ENCODE measurements at places on chromosomes 7 and 10. TPM values are rescaled to one million over a fixed set of nuclear protein-coding genes. Genes with fewer than 3 reads are reported as not detected.

GRCh38 chr10:80996615-80997193 lies 459.0 kb downstream of the SH2D4B start:
- DNase-seq: no peak

SPACDR gene
- total RNA-seq: not detected

- DNase-seq: no peak
These were observed 116.2 kb downstream of the GRID1 start for GRCh38 chr10:86250399-86250798.

GALNT17 gene
- total RNA-seq: 1.4 TPM

EXOC6 gene
- 8.5 TPM for total RNA-seq

DNA sequence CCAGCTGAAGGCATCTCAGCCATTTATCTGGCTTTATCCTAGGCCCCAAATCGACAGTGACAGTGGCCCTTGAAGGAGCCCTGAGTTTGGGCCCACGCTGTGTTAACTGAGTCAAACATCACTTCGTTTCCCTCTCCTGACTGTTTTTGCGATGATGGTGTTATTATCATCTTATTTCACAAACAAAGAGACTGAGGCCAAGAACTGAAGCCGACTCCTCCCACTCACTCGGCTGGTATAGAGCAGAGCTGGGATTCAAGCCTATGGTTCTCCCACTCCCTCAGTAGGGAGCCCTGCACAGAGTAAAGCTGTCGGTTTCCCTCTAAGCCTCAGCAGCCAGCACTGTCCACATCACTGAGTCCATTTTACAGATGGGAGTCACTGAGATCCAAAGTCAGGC lies 141.0 kb downstream of the CDH23 start:
- no peak for DNase-seq

CLRN3 gene
- not detected for total RNA-seq

DNA sequence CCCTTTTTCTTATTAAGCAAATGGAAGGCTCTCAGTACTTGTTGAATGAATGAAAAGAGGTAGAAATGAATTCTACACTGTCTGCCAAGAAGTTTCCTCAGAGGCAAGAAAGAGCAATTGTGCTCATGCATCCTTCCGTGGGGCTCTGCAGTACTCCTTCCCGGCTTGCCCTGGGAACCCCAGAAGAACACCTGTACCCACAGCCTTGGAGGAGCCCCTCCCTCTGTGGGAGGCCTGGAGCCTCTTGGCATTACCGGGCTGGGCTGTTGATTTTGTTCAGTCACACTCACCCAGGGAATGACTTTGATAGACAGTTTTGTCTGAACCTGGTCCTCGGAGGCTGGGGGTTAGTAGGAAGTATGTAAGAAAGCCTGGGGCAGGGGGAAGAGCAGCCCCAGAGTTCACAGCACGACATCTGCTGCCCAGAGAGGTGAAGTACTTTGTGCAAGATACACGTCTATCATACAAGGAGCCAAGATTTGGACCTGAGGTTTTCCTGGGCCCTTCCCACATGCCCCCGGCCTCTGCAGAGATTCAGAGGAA lies 134.8 kb upstream of the GDF10 start:
- peak; percentile 66 for DNase-seq

TEX36 gene
- total RNA-seq: not detected

GRCh38 chr7:68706291-68706690 lies 892.0 kb upstream of the AUTS2 start:
- DNase-seq: no peak

- DNase-seq: no peak
These were observed 13.7 kb upstream of the DLX6 start for GRCh38 chr7:96991546-96992191.

GSAP gene
- 0.83 TPM for total RNA-seq

GRCh38 chr10:129754211-129755050 lies 209.6 kb downstream of the EBF3 start:
- no peak for DNase-seq

DNA sequence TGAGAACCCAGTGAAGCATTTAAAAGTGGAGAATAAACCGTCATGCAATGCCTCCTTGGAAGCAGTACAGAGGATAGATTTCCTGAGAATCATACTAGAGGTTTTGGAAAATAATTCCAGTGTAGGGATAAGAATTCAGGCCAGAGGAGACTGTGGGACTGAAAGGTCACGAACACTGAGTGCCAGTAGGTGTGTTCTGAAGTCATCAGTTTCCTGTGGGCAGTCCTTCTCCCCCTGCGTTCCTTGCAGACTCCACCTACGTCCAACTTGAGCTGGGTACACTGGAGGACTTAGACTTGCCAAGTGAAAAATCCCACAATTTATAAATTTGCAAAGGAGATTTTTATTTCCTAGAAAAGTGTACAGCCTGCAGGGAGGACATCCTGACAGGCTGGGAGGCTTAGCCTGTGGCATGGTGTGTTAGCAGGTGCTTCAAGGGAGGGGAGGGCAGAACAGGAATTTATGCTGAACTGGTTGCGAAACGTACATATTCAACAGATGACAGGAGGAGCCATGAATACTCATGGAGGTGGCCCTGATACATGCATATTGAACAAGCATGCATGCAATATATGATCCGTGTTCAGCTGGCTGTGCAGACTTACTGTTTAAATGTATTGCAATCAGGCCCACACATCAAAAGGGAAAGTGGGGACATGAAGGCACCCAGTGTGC lies 72.9 kb upstream of the POM121L12 start:
- DNase-seq: no peak

GRCh38 chr7:154899862-154900261 lies 103.1 kb downstream of the PAXIP1 start:
- no peak for DNase-seq

NOS3 gene
- total RNA-seq: not detected

DNA sequence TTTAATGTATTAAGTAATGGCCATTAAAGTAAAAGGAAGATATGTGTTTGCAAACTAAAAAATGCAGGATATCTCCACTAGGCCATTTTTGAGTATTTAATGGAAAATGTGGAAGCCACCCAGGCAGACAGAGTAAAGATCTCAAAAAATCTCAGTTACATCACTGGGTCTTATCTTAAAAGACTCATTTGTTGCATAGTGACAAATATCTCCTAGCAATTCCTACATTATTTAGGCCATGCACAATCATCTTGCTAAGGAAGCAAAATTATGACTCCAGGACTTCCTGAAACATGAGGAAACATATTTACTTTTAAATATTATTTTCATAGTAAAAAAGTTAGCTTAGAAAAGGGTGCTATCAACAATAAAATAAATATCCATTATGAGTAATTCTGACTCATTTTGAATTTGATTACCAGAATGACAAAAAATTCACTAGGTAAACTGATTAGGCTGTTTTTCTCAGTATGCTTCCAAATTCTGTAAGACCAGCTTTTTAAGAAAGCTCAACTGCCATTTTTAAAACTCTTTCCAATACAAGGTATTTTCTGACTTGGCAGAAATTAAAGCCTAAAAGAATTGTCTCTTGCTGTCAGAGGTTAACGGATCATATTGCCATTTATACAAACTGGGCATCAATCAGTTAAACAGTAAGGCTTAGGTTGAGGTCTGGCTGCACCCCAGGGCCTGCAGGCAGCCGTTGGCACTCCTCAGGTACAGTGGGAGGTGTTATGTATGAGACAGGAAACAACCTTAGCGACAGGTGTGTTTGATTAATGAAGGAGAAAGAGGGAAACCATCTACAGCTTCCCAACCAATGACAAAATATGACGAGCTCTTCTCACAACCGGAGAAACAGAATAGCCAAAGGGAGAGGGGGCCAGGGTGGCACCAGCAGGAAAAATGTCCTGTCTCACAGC lies 31.8 kb downstream of the PCLO start:
- DNase-seq: no peak

PRPS1L1 gene
- not detected for total RNA-seq

DNA sequence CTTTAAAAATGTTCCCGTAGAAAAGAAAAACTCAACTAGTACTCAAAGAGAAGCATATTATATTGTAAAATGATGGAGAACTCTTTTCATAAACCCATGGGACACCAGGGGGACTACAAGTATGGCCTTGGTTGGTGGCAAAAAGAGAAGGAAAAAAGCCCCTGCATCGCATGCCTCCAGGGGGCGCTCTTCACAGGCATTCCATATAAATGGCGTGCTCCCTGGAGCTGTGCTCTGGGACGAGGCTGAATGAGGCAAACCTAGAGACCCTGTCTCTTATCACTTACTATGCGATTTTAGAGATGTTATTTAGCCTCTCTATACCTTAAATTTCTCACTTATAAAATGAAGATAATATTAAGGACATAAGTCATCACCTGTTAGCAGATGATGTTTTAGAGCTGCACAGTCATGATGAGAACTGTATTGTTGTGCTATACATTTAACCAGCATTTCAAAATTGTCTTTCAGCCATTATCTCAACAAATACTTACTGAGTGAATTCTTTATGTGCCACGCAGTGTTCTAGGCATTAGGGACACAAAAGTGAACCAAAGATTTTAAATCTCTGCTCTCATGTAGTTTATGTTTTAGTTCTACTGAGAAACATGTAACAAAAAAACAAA lies 105.8 kb downstream of the ARHGAP21 start:
- DNase-seq: no peak

DNA sequence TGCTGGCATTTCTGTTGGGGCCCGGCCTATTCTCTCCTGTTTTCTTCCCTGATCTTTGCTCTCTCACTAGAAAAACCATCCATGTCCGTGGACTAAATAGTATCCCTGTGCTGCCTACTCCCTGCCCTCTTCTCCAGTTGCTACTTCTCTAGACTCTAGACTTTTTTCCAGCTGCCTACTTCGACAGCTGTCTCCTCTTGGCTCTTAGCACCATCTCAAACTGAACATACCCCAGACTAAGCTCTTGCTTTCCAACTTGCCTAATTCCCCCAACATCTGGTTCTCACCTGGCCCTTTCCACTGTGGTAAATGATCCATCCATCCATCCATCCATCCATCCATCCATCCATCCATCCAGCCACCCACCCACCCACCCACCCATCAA lies 19.5 kb downstream of the ADCYAP1R1 start:
- DNase-seq: no peak

DNA sequence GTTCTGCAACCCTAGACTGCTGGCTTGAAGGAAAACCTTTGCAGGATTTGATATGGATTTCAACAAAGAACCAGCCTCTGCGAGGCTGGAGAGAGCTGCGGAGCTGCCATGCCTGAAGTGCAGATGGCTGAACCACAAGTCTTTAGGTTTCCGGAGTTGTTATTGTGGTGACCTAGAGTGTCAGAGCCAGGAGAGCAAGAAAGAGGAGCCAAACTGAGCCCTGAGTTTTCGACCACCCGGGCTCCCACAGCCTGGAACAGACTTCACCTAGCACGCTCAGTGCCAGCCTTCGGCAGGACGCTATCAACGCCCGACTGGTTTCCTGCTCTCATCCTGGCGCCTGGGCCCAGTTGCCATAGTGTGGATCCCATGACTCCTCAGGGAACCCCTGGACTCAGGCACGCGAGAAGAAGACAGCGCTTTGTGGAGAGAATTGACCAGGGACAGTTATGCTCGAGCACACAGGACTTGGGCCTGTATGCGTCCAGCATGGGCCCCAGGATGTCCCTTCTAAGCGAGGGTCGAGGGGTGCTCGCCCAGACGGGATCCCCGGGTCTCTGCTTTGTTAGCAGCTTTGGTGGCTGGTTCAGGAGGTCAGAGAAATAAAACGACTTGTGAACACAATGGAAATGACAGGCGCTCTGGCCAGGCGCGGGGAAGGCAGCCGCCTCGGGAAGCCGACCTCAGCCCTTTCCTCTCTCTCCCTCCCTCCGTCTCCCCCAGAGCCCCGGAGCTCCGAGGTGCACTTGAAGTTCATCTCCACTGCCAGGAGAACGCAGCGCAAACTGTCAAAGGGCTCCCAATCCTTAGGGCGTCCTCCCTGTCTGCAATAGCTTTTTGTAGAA lies 1.8 kb upstream of the GAD2 start:
- DNase-seq: no peak

RPEL1 gene
- not detected for total RNA-seq

DNA sequence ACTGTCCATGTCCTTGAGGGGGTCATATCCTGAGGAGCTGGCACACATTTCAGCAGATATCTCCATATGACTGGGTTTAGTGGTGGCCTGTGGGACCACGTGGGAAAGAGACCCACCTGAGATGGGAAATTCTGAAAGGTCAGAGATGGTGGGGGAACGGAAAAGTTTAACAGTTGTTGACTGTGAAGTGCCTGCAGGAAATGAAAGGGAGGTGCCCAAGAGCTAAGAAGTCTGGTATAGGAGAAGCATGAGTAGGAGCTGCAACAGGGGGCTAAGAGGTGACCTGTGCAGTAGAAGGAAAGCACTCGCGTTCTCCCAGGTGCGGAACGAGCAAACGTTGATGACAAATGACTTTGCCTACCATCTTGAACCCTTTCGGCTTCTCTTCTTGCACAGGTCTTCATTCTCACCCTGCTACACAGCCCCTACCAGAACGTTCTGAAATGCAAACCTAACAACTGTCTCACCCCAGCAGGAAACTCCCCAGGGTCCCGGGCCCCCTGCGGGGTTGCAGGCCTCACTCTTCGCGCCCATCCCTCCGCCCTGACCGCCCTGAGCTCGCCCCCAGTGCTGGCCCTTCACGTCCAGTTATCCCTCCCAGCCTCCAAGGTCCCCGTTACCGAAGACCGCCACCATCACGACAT lies 9.8 kb upstream of the FXYD4 start:
- DNase-seq: no peak

DNA sequence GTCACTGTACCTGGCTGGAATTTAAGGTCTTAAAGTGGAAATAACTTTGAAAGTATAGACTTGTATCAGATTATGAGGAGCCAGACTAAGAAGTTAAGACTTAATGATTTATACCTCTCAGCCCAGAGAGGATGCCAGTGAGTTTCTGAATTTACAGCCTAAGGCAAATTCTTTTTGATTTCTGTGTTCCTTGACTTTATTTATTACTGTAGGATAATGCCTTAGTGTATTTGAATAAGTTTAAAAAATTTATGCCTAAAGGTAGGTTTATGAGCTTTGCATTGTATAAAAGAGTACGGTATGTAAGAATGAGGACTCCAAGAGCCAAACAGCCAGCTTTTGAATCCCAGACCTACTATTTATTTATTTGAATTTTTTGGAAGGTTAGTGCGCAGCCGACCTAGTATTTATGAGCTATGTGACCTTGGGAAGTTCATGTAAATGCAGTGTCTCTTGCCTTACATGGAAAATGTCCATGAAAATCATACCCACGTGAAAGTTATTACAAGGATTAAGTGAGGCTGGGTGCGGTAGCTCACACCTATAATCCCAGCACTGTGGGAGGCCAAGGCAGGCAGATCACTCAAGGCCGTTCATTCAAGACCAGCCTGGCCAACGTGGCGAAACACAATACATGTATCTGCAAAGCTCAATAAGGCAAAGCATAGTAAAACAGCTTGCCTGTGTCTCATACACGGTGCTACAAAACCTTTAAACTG lies 174.6 kb downstream of the AUTS2 start:
- no peak for DNase-seq

SUN3 gene
- not detected for total RNA-seq

DNA sequence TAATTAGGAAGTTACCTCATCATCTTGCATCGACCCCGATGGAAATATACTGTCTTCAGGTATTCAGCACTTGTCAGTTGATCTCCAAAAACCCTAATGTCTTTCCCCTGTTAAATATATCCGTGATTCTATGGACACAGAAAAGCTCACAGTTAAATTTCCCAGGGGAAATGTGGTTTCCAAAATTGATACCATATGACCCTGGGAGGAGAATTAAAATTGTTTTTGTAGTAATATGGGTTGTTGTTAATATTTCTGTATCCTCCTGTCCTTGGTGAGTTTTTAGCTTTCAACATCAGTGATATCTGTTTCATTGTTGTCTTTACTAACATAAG lies 132.1 kb downstream of the CELF2 start:
- no peak for DNase-seq

- no peak for DNase-seq
These were observed 9.2 kb downstream of the GNA12 start for GRCh38 chr7:2834748-2835441.
